GM04504 (cell line): ENCODE measurements at places on chromosomes 5 and 9.

- no peak for DNase-seq
Measured at GRCh38 chr5:20300110-20300509, 312.1 kb upstream of the CDH18 start.

- no peak for DNase-seq
Measured at GRCh38 chr9:4566806-4567205, 76.5 kb downstream of the SLC1A1 start.

DNA sequence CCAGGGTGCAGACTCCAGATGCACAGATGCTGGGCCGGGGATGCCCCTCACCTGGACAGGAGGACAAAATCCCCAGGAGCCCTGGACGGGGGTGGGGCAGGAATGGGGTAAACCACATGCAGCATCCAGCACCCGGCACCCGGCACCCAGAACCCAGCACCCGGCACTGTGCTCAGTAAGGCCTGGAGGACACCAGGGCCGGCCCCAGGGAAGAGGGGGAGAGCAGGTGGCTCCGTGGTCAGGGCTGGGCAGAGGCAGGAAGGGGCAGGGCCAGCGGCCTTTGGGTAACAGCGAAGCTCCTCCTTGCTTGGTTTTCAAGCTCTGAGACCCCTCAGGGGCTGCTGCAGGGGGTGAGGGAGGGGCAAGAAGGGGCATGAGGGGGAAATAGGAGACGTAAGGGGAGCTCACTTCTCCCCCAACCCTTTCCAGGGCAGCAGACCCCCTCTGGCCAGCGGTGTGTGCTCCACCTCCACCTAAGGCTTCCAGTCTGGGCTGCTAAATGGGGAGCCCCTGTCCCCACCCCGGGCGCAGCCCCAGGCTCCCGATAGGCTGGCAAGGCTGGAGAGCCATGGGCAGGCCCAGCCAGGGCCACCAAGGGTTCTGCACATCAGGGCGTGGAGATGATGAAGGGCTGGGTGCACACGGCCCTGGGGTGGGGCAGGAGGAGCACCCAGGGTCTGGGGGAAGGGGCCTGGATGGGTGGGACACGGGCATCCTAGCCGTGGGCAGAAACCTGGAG lies 17.8 kb upstream of the SLC6A19 start:
- no peak for DNase-seq

- DNase-seq, result no peak
Measured at GRCh38 chr5:175728885-175729828, 71.3 kb downstream of the HRH2 start.

DNA sequence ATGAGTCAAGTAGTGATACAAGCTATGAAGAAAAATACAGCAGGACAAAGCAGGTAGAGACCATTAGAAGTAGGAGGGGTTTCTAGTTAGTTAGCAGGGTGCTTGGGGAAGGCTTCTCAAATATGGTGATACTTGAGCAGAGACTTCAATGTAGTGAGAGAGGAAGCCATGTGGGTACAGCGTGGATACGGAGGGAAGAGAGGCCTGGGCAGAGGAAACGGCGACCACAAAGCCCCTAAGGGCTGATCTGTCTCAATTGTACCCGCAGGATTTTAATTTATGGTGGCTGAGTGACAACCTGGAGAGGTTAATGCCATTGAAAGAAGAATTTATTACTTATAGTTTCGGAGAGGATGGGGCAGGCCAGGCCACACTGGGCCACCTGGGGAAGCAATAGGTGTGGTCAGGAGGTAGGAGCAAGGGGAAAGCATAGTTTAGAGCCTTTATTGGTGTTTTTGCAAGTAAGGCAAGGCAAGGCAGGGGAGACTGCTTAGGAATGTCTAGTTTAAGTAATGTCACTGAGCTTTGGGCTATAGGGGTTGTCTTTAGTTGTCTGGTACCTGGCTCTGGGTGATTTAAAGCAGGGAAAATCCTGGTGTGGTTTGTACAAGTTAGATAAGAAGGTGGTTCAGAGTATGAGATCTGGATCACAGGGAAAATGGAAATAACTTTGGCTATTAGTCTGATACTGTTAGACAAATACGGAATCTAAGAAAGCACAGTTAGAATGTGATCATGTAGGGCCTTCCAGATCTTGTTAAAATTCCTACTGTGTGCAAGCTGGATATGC lies 42.6 kb downstream of the GCNT4 start:
- no peak for DNase-seq

- no peak for DNase-seq
Measured at GRCh38 chr9:13717322-13718054, 438.0 kb upstream of the MPDZ start.

GRCh38 chr5:124045412-124045811 lies 533.4 kb downstream of the CSNK1G3 start:
- DNase-seq, result no peak

DNA sequence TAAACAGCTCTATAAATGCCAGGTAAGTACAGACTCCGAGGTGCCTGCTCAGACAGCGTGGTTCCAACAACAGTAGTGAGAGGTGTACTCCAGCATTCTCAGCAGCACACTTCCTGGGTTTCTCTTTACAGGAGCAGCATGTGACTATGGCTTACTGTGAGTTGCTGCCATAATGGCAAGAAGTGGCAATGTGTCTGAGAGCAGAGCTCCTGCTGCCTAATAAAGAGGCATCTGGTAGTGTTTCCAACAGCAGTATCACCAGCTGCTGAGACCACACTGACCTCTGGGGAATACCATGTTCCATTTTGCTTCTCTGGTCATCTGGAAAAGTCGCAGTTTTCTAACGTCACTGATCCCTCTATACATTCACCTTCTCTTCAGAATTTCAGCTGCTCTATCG lies 398.2 kb downstream of the SLCO4C1 start:
- DNase-seq, result no peak

DNA sequence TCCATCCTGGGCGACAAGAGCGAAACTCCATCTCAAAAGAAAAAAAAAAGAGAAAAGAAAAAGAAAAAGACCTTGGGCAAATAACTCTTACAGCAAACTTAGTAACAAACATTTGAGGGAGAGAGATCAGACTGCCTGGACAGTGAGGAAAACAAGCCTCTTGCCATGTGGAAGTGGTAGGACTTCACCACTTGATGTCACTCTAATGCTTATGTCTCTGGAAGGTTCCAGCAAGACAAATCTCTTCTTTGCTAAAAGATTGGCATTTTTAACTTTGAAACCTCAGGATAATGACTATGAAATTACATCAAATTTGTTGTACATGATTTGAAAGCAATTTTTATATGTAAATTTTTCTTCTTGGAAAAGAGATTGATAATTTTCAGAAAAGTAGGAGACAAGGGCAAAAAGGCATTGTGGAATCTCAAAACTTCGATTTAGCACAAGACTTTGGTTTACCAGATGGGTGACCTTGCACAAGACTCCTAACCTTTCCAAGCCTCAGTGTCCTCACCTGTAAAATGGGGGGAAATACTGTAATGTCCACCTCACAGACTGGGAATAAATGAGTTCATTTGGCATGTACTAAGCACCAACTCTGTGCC lies 5.4 kb downstream of the ACTL7B start:
- no peak for DNase-seq

- no peak for DNase-seq
Measured at GRCh38 chr9:78304357-78304756, 7.4 kb downstream of the PSAT1 start.

DNA sequence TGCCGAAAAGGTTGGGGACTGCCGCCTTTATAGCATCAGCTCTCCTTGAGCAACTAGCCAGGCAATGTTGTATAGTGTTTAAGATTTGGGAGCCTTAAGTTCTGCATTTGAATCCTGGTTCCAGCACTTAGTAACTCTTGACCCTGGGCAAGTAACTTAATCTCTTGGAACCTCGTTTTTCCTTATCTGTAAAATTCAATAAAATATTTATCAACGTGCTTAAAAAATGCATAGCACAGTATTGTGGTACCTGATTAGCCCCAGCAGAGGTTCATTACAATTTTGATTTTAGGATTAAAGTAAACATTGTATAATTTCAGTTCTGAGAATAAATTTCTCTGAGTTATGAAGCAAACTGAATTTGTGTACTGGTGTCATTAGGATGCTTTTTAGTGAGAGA lies 66.4 kb downstream of the ZSWIM6 start:
- no peak for DNase-seq

DNA sequence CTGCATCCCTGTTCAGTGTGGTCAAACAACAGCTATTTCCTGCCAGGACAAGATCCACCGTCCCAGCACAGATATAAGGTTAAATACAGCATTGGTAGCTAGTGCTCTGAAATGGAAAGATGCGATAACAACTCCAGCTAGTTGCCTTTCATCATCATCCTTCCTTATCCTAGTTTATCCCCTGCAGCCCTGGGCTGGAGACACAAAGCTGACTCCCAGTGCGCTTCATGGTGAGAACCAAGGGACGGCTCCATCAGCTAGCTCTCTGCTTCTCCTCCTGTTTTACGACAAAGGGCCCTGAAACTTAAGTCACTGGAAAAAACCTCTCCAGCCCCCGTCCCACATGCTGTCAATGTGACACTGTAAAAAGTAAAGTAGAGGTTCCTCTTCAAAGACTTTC lies 37.9 kb downstream of the CDC14B start:
- no peak for DNase-seq

DNA sequence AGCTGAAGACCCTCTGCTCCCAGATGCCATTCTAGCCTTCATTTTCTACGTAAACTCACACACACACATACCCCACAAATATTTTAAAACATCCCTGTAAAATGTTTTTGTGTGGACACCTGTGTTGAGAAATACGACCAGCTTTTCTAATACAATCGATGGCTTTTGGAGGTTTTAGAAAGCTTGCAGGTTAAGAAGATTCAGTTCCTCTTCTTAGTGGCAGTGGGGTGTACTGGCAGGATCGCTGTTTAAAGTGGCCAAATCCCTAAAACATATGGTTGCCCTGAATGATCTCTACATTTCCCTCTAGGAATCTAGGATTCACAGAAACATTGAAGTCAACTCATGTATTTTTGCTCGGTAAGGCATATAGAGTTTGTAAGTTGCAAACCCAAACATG lies 236.3 kb downstream of the NSG2 start:
- DNase-seq, result no peak

GRCh38 chr5:10424124-10424731 lies 17.5 kb upstream of the ROPN1L start:
- DNase-seq, result no peak

GRCh38 chr9:129163753-129164152 lies 14.3 kb downstream of the IER5L start:
- DNase-seq, result no peak

DNA sequence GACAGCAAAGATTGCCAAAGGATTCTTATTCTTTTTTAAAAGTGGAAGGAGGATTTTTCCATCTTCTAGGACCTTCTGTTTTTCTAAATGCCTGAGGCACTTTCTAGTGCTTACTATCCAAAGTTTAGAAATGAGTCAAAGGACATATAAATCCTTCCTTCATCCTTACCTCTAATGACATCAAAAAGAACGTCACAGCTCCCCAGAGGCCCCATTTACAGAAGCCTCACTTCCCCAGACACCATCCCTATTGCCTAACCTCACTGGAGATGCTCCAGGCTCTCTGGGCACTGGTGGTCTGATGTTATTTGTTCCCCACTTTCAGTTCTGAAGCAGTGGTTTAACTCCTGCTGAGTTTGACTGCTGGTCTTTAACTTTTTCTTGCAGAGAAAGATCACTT lies 504.3 kb downstream of the AGTPBP1 start:
- DNase-seq, result no peak

DNA sequence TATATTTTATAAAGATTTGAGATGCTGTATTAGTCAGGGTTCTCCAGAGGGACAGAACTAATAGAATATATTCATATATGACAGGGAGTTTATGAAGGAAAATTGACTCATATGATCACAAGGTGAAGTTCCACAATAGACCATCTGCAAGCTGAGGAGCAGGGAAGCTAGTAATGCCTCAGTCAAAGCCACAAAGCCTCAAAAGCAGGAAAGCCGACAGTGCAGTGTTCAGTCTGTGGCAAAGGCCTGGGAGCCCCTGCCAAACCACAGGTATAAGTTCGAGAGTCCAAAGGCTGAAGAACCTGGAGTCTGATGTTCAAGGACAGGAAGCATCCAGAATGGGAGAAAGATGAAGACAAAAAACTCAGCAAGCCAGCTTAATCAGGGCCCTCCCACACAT lies 382.2 kb downstream of the LRRC70 start:
- no peak for DNase-seq

GRCh38 chr5:165161204-165161603 lies 1655.8 kb downstream of the MAT2B start:
- no peak for DNase-seq

DNA sequence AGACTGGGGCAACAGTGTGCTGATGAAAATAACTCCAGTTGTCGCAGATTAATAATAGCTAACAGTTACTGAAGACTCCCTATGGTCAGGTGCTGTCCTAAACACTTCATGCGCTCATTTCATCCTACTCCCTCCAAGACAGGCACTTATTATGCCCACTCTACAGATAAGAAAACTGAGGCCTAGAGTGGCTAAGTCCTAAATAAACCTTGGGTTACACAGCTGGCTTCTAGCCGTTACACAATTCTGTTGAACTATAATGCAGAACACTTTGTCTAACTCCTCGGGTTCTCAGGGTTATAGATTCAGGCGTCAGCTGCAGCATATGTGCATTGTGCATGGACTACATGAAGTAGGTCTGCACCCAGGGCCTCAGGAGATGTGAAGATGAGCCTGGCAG lies 103.9 kb downstream of the DAPK1 start:
- no peak for DNase-seq

- no peak for DNase-seq
Measured at GRCh38 chr5:125411071-125411743, 664.8 kb upstream of the ZNF608 start.
